ENCODE measurements at places on chromosomes 3 and 15.

DNA sequence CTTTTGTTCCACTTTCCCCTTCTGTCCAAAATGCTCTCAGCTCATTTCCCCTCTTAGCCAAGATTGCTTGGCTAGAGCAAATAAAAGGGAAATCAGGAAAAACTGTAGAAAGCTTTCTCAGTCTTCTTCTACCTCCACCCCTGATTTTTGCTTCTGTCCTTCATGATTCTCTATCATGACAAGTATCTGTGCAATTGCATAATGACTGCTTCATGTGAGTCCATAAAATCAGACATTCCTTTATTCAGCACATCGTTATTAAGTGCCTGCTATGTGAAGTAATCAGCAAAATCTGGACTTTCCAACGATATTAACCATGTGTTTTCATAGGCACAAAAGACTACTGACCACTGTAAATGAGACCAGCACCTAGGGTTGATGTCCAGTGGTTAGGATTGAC, 321.5 kb upstream of the CBLB start:
- no peak for DNase-seq
- H3K4me1 ChIP-seq, result peaks cover 7% of the 10 kb centered on the region
- H3K36me3 ChIP-seq, result no peaks in the 10 kb centered on the region
- no peak overlapping the region for H3K4me3 ChIP-seq
- no peak overlapping the region for H3K27ac ChIP-seq

- H3K27me3 ChIP-seq, result no peaks in the 10 kb centered on the region
- no peaks in the 10 kb centered on the region for H3K4me1 ChIP-seq
- DNase-seq, result no peak
- no peak overlapping the region for H3K4me3 ChIP-seq
Measured at GRCh38 chr15:66326051-66326450, 30.4 kb downstream of the TIPIN start.

DNA sequence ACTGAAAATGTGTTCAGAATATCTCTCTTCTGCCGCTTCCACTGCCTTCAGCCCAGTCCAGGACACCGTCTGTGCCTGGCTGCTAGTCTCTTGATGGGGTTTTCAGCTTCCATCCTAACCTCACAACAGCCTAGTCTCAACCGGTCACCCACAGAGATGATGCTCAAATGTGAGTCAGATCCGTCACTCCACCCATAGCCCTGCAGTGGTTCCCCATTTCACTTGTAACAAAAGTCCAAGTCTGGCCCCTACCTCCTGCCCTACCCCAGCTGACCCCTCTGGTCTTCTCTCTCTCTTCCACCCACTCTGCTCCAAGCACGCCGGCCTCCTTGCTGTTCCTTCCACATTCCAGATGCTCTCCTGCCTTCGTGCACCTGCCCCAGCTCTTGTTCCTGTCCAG, 68.1 kb downstream of the PPARG start:
- peaks cover 2% of the 10 kb centered on the region for H3K27me3 ChIP-seq
- DNase-seq, result no peak
- H3K27ac ChIP-seq, result no peak overlapping the region

GRCh38 chr3:151933234-151933853, 59.9 kb downstream of the SUCNR1 start:
- no peaks in the 10 kb centered on the region for H3K4me1 ChIP-seq
- no peak for DNase-seq
- no peaks in the 10 kb centered on the region for H3K36me3 ChIP-seq
- H3K27me3 ChIP-seq, result no peaks in the 10 kb centered on the region
- H3K4me3 ChIP-seq, result no peak overlapping the region

GRCh38 chr15:82611348-82611747, 35.8 kb downstream of the CPEB1 start:
- no peak for DNase-seq
- no peaks in the 10 kb centered on the region for H3K36me3 ChIP-seq
- H3K4me1 ChIP-seq, result no peaks in the 10 kb centered on the region
- H3K27me3 ChIP-seq, result peaks cover 1% of the 10 kb centered on the region
- no peak overlapping the region for H3K4me3 ChIP-seq

DNA sequence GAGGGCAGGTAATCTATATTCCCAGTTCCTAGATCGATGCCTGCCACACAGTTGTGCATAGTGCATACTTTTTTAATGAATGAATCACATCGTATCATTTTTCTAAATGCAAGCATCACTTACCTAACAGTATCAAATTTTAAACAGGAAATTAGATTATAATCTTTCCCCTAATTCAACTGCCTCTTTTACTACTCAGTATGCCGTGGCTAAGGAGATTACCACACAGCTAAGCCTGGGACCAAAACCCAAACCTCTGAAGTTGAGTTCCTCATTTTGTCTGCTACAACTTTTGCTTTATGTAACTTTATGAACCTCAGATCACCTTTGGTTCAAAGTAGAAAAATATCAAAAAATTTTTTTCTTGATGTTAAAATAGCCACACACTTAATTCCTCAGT, 53.2 kb upstream of the FNDC3B start:
- no peak for DNase-seq
- no peaks in the 10 kb centered on the region for H3K27me3 ChIP-seq
- H3K4me1 ChIP-seq, result no peaks in the 10 kb centered on the region
- no peak overlapping the region for H3K4me3 ChIP-seq

- DNase-seq, result no peak
- no peaks in the 10 kb centered on the region for H3K36me3 ChIP-seq
- H3K27ac ChIP-seq, result no peak overlapping the region
Measured at GRCh38 chr3:62502315-62503300, 129.3 kb upstream of the FEZF2 start.

GRCh38 chr3:94171954-94172353, 109.1 kb downstream of the NSUN3 start:
- H3K27me3 ChIP-seq, result no peaks in the 10 kb centered on the region
- H3K36me3 ChIP-seq, result no peaks in the 10 kb centered on the region
- no peak overlapping the region for H3K27ac ChIP-seq
- no peak for DNase-seq

- no peak overlapping the region for H3K4me3 ChIP-seq
- H3K4me1 ChIP-seq, result peaks cover 7% of the 10 kb centered on the region
- no peaks in the 10 kb centered on the region for H3K36me3 ChIP-seq
Measured at GRCh38 chr15:42034628-42035434, 14.0 kb upstream of the PLA2G4E start.

GRCh38 chr3:106446271-106446670, 577.5 kb upstream of the CBLB start:
- no peak for DNase-seq
- no peaks in the 10 kb centered on the region for H3K4me1 ChIP-seq
- no peaks in the 10 kb centered on the region for H3K27me3 ChIP-seq
- no peaks in the 10 kb centered on the region for H3K36me3 ChIP-seq

DNA sequence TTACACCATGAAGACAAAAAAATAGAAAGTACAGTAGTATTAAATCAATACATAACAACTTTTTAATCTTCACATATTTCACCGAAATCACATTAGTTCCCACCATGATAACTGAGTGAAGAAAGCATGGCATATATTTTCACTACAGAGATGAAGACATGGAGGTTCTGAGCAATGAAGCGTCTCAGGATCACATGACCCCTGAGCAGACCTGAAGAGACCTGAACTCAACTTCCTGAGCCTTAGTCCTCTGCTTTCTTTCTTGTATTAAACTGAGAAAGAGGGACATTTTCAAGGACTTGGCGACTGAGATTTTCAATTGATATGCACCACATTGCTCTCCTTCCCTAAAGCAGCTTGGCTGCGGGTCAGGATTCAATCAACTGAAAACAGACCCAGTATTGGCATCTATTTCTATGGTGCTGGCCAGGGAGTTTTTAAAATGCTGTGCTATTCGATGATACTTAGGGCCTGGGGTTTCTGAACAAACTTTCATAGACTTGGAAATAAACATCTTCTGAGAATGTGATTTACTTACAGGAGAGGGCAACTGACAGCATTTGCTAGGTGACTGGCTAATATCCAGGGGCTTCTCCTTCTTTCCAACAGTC, 165.1 kb downstream of the LSAMP start:
- DNase-seq, result no peak
- no peak overlapping the region for H3K27ac ChIP-seq
- no peaks in the 10 kb centered on the region for H3K36me3 ChIP-seq
- H3K27me3 ChIP-seq, result no peaks in the 10 kb centered on the region
- H3K4me1 ChIP-seq, result peaks cover 10% of the 10 kb centered on the region

- H3K36me3 ChIP-seq, result no peaks in the 10 kb centered on the region
- DNase-seq, result no peak
- peaks cover 8% of the 10 kb centered on the region for H3K4me1 ChIP-seq
- H3K27me3 ChIP-seq, result no peaks in the 10 kb centered on the region
Measured at GRCh38 chr3:152284906-152285305, 16.2 kb downstream of the MBNL1 start.

DNA sequence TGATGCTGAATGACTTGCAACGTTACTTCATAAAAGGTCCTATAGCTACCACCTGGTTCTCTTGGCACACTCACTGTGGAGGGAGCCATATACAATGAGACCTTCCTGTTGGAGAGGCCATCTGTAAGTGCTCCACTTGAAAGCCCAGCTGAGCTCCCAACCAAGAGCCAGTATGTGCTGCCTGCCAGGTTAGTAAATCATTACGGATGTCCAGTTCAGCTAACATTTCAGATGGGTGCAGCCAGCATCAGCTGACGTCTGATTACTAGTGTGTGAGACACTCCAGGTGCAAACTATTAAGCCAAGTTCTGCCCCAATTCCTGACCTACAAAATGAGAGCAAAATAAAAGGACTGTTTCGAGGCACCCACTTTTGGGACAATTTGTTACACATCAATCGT, 274.4 kb upstream of the ROBO2 start:
- no peaks in the 10 kb centered on the region for H3K36me3 ChIP-seq
- no peaks in the 10 kb centered on the region for H3K27me3 ChIP-seq
- no peaks in the 10 kb centered on the region for H3K4me1 ChIP-seq
- no peak overlapping the region for H3K27ac ChIP-seq
- DNase-seq, result no peak
- no peak overlapping the region for H3K4me3 ChIP-seq

DNA sequence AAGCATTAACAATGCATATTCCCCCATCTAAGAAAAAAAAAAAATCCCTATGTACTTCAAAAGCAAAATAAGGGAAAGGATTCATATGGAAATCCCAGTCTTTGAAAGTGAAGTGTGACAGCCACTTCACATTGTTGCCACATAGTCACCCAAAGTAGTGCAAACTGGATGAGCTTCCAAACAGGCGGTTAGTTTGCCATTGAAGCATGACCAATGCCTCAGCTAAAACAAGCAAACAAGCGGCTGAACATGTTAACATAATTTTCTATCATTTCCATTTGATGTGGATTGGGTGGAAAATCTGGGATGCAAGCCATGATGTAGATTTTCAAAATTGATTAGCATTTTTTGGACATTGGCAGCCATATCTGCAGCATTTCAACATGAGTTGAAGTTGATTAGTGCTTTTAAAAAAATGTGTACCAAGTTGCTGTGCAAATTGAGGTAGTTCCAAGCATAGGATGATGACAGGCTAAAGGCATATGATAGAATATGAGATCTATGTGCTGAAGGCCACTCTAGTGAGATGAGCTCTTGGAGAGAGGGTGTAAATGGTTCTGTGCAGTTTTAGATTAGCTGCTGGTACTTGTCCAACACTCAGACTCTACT, 405.2 kb downstream of the NR2F2 start:
- no peak for DNase-seq
- no peak overlapping the region for H3K27ac ChIP-seq
- H3K4me3 ChIP-seq, result no peak overlapping the region
- H3K36me3 ChIP-seq, result no peaks in the 10 kb centered on the region
- H3K27me3 ChIP-seq, result no peaks in the 10 kb centered on the region
- H3K4me1 ChIP-seq, result peaks cover 5% of the 10 kb centered on the region

DNA sequence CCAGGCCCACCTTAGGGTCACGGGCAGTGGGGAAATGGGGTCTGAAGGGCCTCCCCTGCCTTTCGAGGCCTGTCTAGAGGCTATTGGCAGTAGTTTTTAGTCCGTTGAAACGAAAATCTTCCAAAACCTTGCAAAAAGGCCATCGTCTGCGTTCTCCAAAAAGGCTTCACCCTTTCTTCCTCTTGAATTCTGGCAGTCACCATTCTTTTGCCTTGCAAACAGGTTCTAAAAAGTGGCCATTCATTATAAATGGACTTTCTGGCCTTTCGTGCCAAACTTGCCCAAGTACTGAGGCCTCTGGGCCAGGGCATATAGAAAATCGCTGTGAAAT, 367 bp upstream of the TARS3 start:
- H3K27me3 ChIP-seq, result peaks cover 4% of the 10 kb centered on the region
- DNase-seq, result no peak
- peak overlapping the region; percentile 71 for H3K4me3 ChIP-seq
- no peak overlapping the region for H3K27ac ChIP-seq
- H3K4me1 ChIP-seq, result no peaks in the 10 kb centered on the region

- no peak for DNase-seq
- no peak overlapping the region for H3K27ac ChIP-seq
- H3K36me3 ChIP-seq, result no peaks in the 10 kb centered on the region
- no peaks in the 10 kb centered on the region for H3K27me3 ChIP-seq
- H3K4me3 ChIP-seq, result no peak overlapping the region
- H3K4me1 ChIP-seq, result no peaks in the 10 kb centered on the region
Measured at GRCh38 chr3:86774082-86774691, 216.8 kb downstream of the VGLL3 start.

DNA sequence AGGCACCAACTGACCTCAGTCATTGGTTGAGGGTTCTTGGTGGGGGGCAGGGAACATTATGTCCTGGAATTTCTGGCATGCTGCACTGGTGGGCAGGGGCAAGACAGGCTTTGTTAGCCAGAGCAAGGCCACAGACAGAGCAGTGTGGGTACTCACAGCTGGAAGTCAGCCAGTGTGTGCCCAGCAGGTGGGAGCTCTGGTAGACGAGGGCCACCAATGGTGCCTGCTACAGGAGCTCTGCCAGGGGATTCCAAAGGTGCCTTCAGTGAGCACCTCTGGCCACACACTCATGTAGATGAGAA, 31.3 kb downstream of the CYP8B1 start:
- H3K27me3 ChIP-seq, result peaks cover 12% of the 10 kb centered on the region
- H3K4me3 ChIP-seq, result no peak overlapping the region
- H3K36me3 ChIP-seq, result no peaks in the 10 kb centered on the region

- peaks cover 2% of the 10 kb centered on the region for H3K27me3 ChIP-seq
- peaks cover 15% of the 10 kb centered on the region for H3K4me1 ChIP-seq
- H3K36me3 ChIP-seq, result no peaks in the 10 kb centered on the region
- DNase-seq, result no peak
Measured at GRCh38 chr3:107377151-107377550, at the start of gene CCDC54. Gene CCDC54, plus strand, starts transcription at chr3:107377439. Its CDS starts 149 bp downstream, at chr3:107377588.

DNA sequence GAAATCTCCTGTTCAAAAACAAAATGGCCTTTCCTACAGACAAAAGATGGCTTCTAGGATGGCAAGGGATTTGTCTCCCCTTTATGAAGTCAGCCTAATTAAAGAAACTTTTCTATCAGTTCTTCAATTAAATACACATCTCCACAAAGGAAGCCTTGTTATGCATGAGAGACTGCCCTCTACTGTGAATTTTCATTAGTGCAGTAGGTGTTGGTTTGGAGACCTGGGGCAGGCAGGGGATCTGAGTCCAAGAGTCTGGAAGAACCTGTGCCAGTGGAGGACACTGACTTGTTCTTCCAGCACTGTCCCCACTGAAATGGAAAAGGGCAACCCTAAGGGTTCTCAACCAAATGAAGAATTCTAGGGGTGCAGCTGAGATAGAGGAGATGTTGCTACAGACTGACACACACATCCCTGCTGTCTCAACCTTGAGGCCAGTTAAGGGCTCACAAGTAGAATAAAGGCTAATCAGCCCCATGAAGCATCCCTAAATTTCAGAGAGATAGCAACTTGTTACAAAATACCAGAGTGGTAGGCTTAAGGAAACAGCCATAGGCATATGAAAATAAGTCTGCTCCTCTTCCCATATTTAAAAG, 174.0 kb upstream of the PRICKLE2 start:
- DNase-seq, result peak; percentile 63
- H3K36me3 ChIP-seq, result no peaks in the 10 kb centered on the region
- H3K27ac ChIP-seq, result no peak overlapping the region
- no peak overlapping the region for H3K4me3 ChIP-seq

GRCh38 chr15:68930268-68931022, at the start of gene SPESP1:
Gene SPESP1, plus strand, starts transcription at chr15:68930525. Its CDS starts 129 bp downstream, at chr15:68930654.
- H3K4me1 ChIP-seq, result peaks cover 6% of the 10 kb centered on the region
- peaks cover 4% of the 10 kb centered on the region for H3K27me3 ChIP-seq
- no peak within 1 kb of the TSS for H3K27ac ChIP-seq

GRCh38 chr15:55884223-55884622, 109.2 kb downstream of the NEDD4 start:
- H3K4me1 ChIP-seq, result peaks cover 27% of the 10 kb centered on the region
- H3K36me3 ChIP-seq, result peaks cover 11% of the 10 kb centered on the region
